ENCODE measurements at places on chromosomes 12 and 14.

DNA sequence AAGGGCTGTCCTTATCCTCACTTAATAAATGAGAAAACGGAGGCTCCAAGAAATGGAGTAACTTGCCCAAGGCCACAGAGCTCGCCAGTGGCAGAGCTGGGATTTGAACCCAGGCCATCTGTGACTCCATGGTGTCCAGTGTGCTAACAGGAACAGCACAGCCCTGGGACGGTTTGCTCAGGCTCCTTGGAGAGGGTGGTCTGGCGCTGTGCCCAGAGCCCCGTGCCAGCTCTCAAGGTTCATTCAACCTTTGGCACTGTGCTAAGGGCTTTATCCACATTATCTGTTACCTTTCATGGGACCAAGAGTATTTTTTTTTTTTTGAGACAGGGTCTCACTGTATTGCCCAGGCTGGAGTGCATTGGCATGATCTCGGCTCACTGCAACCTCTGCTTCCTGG is 8.1 kb downstream of the DAO start:
- DNase-seq, result no peak

DNA sequence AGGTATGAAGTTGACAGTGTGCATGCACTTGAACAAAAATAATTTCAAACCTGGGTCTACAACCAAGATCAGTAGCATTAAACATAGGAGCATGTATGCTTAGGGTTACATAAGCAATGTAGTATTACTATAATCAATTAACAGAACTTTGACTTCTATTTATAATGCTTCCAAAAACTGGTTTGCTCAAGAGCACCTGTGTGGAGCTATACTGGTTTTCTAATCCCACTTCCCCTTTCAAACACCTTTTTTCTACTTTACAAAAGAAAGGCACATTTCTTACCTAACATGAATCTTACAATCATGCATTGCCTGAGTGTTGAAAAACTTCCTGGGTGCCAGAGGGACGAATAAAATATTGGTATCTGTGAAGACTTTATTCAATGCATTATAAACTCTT is 72.7 kb downstream of the EFCAB11 start:
- no peak for DNase-seq

DNA sequence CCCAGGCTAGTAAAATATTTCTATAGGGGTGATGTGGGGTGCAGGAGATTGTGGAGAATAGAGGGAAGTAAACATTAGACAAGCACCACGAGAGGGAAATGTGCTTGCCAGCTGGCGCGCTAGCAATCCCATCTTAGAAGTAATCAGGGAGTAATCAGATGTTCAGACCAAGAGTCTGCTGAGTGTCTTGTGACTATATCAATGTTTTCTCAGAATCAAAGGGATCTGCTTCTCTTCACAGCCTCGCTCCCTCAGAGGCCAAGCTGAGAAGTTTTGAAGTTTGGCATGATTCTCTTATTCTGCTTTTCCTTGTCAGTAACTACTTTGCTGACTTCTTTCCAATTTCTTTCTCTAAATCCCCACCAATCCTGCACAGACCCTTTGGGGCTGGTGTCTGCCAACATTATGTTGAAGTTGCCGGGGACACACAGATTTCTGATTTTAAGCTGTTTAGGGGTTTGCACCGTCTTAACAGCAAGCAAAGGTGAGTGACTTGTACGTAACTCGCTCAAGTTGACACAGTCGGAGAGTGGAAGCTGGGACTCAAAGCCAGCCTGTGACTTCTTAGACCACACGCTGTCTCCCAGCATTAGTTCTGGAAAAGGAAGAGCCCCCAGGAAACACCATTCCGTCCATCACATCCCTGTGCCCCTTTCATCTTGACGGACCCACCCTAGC is 22.0 kb upstream of the TSPAN9 start:
- DNase-seq, result no peak

- DNase-seq, result no peak
Measured at GRCh38 chr14:68212361-68212760, 392.8 kb downstream of the RAD51B start.

DNA sequence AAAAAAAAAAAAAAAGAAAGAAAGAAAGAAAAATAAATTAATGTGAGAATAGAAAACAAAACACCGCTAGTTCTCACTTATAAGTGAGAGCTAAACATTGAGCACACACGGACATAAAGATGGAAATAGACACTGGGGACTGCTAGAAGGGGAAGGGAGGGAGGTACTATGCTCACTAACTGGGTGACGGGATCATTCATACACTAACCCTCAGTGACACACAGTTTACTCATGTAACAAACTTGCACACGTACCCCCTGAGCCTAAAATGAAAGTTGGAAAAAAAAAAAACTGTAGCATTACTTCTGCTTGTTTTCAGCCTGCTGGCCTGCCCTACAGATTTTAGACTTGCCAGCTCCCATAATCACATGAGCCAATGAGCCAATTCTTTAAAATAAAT is 10.5 kb upstream of the PRMT5 start:
- no peak for DNase-seq

DNA sequence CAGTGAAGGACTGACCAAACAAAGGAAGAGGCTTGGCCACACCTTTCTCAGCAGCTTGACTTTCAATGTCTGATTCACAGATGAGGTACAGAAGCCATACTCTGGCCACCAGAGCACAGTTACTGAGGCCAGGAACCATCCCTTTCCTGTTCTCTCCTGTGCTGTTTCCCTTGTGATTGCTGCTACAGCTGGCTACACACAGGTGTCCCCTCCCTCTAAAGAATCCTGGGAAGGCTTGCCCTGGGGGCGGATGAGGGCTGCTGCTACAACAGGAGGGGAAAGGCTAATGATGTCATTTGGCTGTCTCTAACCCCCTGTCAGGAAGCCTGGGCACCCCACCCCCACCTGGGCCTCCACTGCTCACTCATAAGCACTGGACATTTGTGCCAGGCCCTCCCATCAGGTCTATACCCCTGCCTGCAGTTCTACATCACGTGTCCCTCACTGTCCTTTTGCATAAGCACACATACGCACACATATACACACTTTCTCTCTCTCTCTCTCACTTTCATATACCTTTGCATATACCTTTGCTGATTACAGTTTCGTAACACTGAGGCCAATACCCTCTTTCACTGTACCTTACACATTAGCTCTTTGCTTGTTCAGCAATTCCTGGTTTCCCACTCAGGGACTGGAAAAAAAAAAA is 41.4 kb downstream of the PRPF40B start:
- DNase-seq, result peak; percentile 68

- DNase-seq, result no peak
Measured at GRCh38 chr12:19003987-19004619, 125.4 kb upstream of the PLEKHA5 start.

DNA sequence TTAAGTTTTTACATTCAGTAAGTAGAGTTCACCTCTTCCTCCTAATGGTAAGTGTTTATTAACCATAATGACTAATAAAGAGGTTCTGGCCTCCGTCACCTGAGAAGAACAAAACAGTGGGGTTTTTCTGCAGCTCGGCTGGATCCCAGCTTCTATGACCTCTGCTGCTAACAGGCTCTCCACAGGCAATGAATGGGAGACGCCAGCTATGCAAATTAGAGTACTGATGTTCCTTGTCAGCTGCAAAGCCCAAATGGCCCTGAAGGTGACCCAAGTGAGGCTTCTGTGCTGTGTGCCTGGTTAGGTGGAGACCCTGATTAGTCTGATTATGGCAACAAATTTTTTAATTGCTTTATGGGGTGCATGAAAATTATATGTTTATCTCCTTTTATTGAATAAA is 218.1 kb downstream of the APAF1 start:
- DNase-seq, result peak; percentile 51

- no peak for DNase-seq
Measured at GRCh38 chr14:44785096-44785495, 176.7 kb downstream of the KLHL28 start.

- DNase-seq, result no peak
Measured at GRCh38 chr12:109423392-109423791, 53.7 kb downstream of the KCTD10 start.

DNA sequence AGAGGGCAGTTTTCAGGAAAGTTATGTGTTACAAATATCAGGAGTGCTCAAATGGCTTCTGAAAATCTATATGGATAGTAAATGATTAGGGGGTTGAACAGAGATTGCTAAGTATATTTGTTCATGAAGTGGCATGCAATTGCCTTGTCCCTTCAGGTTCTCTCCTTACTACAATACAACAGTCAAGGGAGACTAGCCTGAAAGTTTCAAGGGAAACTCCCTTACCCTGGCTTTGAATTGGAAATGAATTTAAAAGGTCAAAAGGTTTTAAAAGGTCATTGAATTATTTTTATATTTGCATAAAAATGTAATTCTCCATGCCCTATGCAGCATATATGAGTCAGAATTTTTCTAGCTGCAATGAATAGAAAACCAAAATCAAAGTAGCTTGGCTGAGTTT is 253.1 kb upstream of the SYT1 start:
- DNase-seq, result no peak

DNA sequence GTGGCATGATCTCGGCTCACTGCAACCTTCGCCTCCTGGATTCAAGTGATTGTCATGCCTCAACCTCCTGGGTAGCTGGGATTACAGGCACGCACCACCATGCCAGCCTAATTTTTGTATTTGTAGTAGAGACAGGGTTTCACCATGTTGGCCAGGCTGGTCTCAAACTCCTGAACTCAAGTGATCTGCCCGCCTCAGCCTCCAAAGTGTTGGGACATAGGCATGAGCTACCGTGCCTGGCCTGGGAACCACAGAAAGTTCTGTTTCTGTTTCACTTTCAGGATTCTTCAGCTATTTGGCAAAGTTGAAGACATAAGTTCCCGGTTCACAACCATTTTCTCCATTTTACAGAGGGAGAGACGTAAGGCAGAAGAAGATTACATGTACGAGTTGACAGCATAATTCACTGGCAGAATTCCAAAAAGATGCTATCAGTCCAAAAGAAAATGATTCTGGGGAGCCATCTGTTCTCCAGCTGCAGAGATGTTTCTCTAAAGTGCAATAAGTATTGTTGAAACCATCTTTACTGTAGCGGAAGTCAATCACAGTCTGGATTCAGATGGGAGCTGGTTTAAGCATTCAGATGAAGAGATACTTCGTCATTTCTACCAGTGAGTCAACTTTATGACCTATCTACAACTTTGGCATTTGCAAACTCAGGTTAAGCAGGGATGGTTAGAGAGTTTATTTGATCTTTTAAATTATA is 8.1 kb upstream of the RNF34 start:
- no peak for DNase-seq

GRCh38 chr14:75142494-75142893 is 15.6 kb upstream of the NEK9 start:
- DNase-seq, result no peak

DNA sequence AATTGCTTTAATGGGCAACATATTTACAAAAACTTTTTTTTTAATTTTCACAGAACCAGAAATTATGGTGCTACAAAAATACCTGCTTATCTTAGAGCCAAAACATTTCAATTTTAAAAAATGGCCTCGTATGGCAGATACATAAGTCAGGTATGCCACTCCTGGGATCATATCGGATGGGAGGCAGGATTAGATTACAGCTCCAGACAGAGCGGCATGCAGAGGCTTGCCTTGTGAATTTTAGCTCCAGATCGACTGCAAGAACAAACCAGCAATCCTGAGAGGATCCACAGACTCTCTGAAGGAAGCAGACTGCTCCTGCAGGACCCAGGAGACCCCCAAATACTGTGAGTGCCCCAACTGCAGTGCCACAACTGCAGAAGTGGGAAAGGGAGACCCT is 169.3 kb upstream of the AMIGO2 start:
- DNase-seq, result no peak

- peak; percentile 98 for DNase-seq
Measured at GRCh38 chr12:14665354-14666348, 30.7 kb downstream of the GUCY2C start.

GRCh38 chr14:35565871-35566464 is 32.0 kb downstream of the INSM2 start:
- no peak for DNase-seq

DNA sequence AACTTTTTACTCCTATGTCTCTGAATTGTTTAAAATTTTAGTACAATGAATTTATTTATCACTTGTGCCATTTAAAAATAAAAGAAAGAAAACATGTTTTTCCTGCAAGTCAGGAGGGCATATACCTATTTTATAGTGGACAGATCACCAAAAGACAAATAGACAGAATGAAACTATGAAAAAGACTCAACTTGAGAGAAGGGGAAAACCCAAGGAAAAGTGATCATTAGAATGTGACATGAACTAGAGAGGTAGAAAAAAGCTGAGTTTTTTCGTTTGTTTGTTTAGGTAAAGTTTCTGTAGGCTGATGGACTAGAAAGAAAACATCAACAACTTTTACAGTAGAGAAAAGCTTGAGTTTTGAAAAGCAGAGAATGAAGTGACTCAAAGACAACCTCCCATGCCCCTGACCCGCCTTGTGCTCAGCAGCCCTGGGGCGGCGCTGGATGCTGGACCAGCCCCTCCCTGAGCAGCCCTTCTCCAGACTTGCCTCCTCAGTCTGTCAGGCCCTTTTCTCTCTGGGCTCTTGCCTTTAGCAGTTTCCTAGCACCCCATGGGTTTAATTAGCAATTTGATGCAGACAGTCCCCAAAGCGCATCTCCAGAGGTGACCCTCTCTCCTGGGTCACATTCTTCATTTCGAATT is 95.1 kb upstream of the ARID2 start:
- no peak for DNase-seq

DNA sequence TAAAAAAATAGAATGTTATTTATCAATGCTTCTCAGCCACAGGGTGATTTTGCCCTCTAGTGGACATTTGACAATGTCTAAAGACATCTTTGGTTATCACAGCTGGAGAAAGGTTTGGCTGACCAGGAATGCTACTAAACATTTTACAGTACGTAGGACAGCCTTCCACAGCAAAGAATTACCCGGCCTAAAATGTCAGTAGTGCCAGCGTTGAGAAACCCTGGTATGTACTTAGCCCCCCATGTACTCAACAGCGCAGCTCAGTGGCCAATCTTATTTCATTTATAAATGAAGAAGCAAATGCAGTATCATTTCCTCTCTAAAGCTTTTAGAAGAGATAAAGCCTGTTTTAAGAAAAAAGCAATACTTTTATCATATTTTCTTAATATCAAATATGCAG is 5.8 kb downstream of the MARK3 start:
- peak; percentile 23 for DNase-seq

DNA sequence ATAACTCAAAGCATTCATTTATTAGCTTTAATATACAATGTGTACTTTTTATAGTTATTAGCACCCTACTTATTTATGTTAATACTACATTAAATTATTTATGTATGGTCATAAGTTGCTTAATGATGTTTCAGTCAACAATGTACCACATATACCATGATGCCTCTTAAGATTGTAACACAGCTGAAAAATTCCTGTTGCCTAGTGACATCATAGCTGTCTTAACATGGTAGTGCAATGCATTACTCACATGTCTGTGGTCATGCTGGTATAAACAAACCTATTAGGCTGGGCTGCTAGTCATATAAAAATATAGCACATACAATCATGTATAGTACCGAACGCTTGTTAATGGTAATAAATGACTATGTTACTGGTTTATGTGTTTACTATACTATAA is 120.4 kb downstream of the ANO6 start:
- DNase-seq, result peak; percentile 22

- DNase-seq, result no peak
Measured at GRCh38 chr12:120169946-120170345, 24.6 kb downstream of the GCN1 start.

GRCh38 chr12:41537522-41537921 is 349.4 kb downstream of the PDZRN4 start:
- no peak for DNase-seq

GRCh38 chr12:41944216-41944615 is 200.5 kb downstream of the GXYLT1 start:
- DNase-seq, result no peak

- DNase-seq, result peak; percentile 12
Measured at GRCh38 chr14:80587096-80587724, 354.3 kb downstream of the CEP128 start.

GRCh38 chr14:24940213-24940783 is 109.6 kb downstream of the STXBP6 start:
- no peak for DNase-seq

All from NCI-H1417 (cell line).